ENCODE measurements at places on chromosomes 13 and 19.

GRCh38 chr19:296476-297225 lies 5.4 kb upstream of the PLPP2 start:
- DNase-seq, result no peak

GRCh38 chr13:105820415-105820814 lies 715.0 kb downstream of the EFNB2 start:
- no peak for DNase-seq

- DNase-seq, result no peak
Measured at GRCh38 chr13:90455823-90456222, 891.7 kb upstream of the MIR17HG start.

DNA sequence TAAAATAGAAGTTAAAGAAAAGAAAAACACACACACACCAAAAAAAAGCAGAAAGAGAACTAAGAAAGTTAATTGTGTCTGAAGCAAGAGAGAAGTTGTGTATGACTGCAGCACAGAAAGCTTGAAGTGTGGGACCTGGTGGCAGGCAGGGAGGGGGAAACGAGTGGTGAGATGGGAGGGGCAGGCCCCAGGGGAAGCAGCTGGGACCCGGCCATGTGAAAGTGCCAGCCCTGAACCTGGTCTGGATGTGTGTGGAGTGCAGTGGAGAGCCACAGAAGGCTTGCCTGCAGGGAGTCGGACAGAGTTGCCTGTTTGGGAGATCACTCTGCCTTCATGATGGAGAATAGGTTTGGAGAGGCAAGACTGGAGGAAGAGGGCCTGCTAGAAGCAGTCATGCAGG lies 199.0 kb downstream of the GGACT start:
- no peak for DNase-seq

- DNase-seq, result peak; percentile 74
Measured at GRCh38 chr19:54517483-54517882, 14.9 kb downstream of the LAIR2 start.

DNA sequence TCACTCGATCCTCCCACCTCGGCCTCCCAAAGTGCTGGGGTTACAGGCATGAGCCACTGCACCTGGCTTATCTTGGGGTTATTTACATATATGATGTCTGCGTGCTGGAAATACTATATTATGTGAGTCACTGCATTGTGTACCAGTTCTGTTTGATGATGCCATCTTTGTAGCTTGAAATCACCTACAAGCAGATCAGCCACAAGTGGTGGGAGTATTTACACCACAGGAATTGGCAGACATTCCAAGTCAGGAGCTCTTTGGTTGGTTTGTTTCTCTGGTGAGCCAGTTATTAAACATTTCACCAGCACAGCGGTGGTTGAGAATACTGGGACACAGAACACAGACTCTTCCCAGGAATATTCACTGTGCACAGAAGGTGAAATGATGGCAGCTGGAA lies 4.5 kb upstream of the TIMM44 start:
- DNase-seq, result no peak

DNA sequence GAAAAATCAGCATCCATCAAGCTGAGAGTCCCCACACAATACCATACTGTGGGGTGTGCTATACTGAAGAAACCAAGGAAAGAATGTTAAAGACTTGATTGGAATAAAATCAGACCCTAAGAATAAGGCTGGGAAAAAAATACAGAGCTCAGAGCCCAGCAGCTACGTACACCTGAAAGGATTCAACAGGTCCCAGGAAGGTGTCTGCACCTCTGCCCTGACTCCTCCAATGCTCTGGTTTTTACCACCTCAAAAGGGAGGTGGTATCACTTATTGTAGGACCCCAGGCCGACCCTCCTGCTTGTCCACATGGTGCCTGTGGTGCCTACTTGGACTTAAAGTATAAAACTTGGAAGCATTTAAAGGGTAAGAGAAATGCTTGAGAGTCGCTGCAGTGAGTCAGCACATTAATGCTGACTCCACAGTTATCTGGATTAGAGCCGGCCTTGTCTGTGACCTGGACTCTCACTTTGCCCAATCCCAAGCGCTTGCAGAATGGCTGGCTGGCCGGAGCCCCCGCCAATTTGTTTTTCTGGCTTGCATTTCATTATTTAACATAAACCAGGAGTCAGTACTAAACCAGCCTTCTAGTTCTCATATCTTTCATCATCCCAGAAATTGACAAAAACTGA lies 110.1 kb downstream of the FGF14 start:
- no peak for DNase-seq

GRCh38 chr19:9671655-9672054 lies 3.2 kb downstream of the ZNF562 start:
- no peak for DNase-seq

GRCh38 chr13:61316647-61317046 lies 99.0 kb downstream of the PCDH20 start:
- no peak for DNase-seq

GRCh38 chr19:17097593-17098126 lies 22.1 kb downstream of the MYO9B start:
- DNase-seq, result no peak

- no peak for DNase-seq
Measured at GRCh38 chr13:83935566-83935965, 53.3 kb upstream of the SLITRK1 start.

- no peak for DNase-seq
Measured at GRCh38 chr13:94329277-94329676, 150.2 kb downstream of the DCT start.

GRCh38 chr19:46480415-46480814 lies 9.1 kb upstream of the PNMA8A start:
- DNase-seq, result no peak

DNA sequence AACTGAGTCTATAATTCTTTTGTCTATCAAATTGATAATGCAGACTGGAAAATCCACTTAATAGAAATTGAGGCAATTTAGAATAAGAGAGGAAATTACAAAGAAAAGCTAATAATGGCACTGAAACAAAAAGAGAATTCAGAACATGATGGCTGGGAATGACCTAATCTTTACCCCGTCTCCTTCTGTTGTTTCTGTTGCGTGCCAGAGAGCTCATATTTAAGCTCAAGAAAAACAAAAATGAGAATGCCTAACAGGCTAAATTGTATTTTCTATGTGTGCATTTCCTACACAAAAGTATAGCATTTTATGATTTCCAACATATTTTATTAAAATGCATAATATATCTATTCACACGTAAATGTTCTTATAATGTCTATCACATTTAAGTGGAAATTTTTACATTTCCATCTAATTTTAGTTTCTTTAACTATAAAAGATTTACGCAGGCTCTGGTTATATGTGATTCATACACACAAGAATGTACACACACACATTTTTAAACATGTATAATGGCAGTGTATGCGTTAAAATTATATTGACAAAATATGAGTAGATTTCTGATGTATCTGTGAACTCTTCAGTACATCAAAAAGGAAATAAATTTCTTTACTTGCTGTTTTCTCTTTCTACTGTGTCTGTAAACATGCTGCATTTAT lies 432.3 kb downstream of the SLITRK6 start:
- no peak for DNase-seq

- DNase-seq, result no peak
Measured at GRCh38 chr13:107091428-107091827, 523.5 kb upstream of the ARGLU1 start.

GRCh38 chr13:38819053-38819452 lies 132.2 kb downstream of the FREM2 start:
- DNase-seq, result peak; percentile 2

DNA sequence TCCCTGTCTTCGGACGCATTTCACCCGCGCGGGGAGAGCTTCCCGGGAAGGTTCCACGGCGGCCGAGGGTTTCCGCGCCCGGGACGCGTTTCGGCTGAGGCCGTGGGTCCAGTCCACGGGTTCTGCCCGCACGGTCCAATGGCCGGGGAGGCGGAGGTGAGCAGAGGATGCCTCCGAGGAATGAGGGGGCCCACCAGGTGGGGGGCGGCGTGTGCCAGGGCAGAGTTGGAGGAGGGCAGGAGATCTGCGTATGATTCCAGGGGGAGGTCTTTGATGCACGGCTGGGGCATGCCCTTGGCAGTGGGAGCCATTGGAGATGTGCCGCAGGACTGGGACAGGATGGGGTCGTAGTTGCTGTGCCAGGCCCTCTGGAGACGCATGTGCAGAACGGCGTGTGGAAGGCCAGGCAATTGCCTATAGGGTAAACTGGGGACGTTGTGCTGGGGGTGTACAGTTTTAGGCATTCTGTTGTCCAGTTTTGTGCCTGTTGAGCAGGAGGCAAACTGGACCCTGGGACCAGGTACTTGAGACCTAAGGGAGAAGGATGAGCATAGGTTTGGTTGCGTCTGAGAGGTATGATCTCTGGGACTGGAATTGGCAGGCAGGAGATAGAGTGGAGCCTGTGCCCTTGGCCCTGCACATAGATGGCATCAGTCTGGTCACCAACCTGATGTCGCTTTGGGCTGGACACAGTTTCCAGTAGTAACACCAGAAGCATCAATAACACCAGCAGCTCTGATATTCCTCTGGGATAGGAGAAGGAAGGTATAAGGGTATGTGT lies 751 bp downstream of the ZNF584 start:
- peak; percentile 50 for DNase-seq

DNA sequence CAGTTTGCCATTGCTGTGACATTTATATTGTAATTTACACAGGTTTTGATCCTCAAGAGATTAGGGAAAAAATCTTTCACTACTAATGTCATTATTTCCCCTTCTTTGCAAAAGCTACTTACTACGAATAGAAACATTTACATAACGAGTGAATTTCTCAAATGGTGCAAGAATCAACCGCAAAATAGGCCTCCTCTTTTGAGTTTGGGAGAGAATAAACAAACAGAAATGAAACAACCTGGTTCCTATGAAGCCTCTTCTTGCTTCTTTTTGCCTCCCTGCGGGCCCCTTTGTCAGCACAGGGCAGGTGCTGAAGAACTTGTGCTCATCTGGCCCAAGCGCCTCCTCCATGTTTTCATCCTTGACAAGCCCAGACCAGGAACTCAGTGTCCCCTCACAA lies 10.1 kb upstream of the GJA3 start:
- no peak for DNase-seq

- no peak for DNase-seq
Measured at GRCh38 chr13:80337288-80338081, 3.4 kb downstream of the SPRY2 start.

GRCh38 chr13:95620030-95620824 lies 24.3 kb downstream of the DZIP1 start:
- no peak for DNase-seq

- DNase-seq, result no peak
Measured at GRCh38 chr13:71089056-71089455, 777.9 kb downstream of the DACH1 start.

- no peak for DNase-seq
Measured at GRCh38 chr13:53001444-53002225, 27.0 kb upstream of the OLFM4 start.

DNA sequence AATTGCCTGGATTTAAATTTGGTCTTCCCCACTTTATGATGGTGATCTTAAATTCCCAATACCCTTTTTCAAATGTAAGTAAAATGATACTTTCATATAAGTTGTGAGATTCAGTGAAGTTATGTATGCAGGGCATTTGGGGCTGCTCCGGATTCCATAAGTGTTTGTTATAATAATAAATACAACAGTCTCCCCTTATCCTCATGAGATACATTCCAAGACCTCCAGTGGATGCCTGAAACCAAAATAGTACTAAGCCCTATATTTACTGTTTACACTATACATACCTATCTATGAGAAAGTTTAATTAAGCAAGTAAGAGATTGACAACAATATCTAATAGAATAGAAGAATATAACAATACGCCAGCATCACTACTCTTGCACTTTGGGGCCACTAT lies 2237.8 kb downstream of the PCDH9 start:
- DNase-seq, result no peak

GRCh38 chr13:51620165-51620983 lies 36.1 kb downstream of the WDFY2 start:
- DNase-seq, result peak; percentile 46

DNA sequence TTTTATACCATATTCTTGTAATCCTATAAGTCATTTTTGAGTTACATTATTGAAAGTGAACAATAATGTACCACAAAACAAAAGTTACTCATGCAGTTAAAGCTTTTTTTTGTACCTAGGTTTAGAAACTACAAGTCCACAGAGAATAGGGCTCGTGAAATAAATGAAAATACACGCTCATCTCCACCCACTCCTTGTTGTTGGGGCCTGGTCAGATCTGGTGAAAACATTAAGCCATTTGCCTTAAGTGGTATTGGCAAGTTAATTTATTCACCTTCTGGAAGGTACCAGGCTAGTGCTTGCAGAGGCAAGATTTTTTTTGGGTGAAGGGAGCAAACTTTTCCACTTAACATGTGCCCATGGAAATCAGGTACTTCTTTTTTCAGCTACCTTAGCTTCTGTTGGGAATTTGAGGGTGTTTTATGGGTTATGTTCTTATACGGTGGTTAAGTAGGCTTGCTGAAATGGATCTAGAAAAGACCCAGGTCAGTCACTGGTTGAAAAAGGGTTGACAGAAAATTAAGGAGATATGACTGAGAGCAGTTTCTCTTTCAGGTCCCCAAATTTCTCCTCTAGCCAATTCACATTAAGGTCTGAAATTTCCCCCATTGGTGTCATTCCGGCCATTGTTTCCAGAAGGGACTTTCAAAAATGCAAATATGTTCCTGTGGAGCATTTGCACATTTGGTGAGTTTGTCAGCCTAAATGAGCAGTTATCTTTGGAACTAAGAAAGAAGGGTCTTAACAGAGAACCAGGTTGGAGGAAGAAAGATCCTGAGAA lies 143.3 kb downstream of the KCNRG start:
- DNase-seq, result no peak

GRCh38 chr13:85828094-85828684 lies 29.0 kb upstream of the SLITRK6 start:
- DNase-seq, result peak; percentile 42

DNA sequence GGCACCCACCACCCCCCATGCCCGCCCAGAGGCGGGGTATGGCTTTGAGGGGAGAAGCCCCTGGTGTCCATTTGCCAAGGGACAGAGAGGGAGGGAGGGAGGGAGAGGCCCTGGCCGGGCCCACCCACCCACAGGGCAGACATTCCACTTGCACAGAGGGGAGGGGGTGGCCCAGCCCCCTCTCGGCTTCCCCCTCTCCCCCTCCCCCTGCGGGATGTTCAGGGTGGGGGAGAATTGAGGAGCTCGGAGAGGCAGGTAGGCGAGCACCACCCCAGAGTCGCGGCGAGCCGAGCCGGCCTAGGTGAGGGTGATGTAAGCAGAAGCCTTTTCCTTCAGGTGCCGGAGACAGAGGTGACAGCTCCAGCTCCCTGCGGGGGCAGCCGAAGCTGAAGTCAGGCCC lies 12.3 kb downstream of the DPF1 start:
- DNase-seq, result no peak

DNA sequence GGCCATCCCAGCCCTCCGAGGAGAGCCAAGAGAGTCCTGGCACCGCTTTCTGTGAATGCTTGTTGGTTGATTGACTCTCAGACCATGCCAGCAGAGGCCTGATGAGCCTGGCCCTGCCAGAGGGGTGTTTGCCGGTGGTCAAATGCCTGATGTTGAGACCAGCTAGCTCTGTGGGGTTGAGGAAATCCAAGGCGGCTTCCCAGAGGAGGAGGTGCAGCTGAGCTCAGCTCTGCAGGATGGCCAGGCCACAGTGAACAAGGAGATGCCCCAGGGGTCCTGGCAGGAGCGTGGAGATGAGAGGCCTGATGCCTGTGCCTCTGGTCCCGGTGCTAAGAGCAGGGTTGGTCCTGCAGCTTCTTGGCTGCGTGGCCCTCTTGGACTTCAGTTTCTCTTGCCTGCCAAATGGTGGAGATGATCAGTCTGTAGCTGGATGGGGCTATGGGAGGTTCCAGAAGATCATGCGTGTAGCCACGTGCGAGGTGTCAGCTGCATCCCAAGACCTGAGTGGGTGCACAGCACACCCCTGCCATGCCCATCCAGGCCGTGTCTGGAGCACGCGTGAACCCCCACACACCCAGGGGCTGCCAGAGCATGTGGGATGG lies 16.8 kb downstream of the NFIC start:
- no peak for DNase-seq

Measured in SHP77 (cell line).